ENCODE measurements at places on chromosomes 2 and 18.

- no peak for DNase-seq
Observed at GRCh38 chr2:172329416-172329773, 98.0 kb upstream of the ITGA6 start.

- no peak for DNase-seq
Observed at GRCh38 chr2:196096982-196097745, 28.5 kb upstream of the DNAH7 start.

DNA sequence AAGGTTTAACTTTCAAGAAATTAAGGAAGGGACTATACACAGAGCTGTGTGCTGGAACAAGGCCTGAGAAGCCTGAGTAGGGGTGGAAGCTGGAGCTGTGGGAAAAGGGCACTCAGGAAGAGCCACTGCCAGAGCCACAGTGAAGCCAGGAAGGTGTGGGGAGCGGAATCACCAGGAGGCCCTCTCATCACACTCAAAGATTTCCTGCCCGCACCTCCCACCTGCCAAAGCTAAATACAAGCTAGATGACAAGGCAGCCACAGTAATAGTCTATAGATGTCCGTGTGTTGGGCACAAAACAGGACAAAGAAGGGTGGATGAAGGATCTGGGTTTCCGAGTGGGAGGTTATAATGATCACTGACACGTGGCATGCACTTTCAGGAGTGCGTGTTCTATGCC lies 126.0 kb downstream of the ZNF532 start:
- DNase-seq: peak; percentile 52

- no peak for DNase-seq
Observed at GRCh38 chr2:212628586-212628985, 90.0 kb upstream of the ERBB4 start.

DNA sequence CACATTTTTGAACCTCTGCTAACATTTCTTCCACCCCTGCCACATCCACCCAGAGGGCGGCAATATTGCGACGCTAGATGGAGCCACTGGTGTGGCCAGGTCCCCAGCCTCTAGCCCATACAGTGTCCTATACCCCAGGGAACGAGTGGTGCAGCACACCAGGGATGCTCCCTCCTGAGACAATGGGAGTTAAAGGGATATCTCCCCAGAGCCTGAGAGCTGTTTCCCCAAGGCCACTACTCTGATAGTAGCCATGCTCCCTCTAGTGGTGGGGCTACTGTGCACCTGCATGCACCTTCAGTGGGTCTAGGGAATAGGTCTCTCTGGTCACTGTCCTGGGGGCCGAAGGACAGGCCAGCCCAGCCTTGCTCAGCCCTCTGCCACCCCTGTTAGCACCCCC lies 336.4 kb upstream of the FSHR start:
- DNase-seq: peak; percentile 28

DNA sequence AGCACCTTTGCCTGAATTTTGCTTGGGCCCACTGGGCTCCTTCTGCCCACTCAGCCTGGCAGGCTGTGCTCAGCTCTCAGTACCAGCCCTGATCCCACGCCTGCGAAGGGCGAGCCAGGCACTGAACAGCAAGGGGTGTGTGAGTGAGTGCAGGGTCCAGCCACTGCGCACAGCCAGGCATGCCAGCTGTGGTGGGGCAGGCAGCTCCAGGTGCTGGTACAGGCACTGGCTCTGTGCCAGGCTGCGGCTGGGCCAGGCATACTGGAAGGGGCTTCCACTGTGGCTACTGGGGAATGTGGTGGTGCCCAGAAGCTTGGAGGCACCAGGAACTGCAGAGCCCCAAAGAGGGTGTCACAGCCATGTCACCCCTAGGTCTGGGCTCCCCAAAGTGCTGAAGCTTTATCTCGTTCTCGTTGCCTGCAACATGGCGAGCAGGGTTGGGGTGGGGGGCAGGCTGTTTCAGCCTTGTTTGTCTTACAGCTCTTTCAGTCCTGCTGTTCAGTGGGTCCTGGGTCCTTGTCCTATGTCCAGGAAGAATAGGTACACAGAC lies 8.8 kb downstream of the DYSF start:
- no peak for DNase-seq

DNA sequence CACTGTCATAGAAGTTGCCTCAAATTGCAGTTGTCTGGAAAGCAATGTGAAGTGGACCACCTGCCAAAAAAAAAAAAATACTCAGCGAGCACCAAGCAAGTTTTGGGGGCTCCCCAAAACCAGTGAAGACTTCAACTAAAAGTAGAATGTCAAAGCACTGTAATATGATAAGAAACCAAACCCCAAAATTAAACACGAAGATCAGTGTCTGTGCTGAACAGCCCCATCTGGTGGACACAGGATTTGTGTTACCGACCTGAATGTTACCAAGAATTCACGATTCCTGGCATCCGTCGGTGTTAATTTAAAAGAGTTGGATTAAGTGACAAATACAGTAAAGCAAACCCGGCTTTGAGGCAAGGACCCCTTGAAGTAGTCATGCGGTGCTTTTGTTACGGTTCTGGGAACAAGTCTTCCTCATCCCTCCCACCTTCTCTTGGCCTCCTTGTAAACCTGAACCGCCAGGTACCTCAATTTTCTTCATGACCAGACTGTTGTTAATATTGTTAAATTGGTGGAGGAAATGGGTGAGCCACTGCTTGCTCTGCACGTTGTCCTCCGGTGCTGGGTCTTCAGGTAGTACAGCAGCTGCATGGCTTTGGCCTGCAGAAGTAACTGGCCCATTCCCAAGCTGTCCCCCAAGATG lies 31.3 kb upstream of the SSB start:
- DNase-seq: peak; percentile 35

DNA sequence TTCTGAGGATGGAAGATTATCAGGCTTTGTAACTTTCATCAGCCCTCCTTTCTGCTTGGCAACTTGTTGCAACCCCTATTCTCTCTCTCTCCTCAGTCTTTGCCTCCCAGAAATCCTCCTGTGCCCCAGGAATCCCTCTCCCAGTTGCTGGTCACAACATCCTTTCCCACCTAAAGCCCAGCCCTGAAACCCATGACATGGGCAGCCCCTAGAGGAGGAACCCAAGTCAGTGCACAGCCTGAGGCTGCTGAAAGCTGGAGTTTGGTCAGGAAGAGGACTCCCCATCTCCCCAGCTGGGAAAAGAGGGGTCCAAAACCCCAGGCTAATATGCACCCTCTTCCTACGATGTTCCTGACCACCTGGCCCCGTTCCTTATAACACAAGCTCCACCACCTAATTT lies 29.5 kb downstream of the PKDCC start:
- no peak for DNase-seq

GRCh38 chr2:218322768-218323525 lies 30.6 kb upstream of the TMBIM1 start:
- peak; percentile 86 for DNase-seq

DNA sequence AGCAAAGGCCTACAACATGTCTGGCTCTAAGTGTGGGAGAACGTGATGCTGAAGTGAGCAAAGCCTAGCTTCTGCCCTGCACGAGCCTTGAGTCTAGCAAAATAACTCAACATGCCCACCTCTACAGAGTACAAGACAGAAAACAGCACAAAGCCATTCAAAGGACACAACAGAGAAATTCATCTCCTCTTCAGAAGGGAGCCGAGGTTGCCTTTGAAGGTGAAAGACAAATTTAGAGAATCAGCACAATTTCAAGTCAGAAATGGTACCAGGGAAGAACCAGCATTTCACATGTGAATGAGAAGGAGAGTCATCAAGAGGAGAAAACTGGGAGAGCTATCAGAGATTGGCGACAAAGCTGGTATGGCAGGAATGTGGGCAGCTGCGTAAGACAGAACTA lies 21.7 kb upstream of the CYTIP start:
- no peak for DNase-seq

GRCh38 chr2:187574969-187575750 lies 20.9 kb upstream of the TFPI start:
- no peak for DNase-seq

- DNase-seq: no peak
Observed at GRCh38 chr2:172333235-172333977, 94.0 kb upstream of the ITGA6 start.

GRCh38 chr2:112640800-112641675 lies 4.7 kb upstream of the SLC20A1 start:
- DNase-seq: no peak

DNA sequence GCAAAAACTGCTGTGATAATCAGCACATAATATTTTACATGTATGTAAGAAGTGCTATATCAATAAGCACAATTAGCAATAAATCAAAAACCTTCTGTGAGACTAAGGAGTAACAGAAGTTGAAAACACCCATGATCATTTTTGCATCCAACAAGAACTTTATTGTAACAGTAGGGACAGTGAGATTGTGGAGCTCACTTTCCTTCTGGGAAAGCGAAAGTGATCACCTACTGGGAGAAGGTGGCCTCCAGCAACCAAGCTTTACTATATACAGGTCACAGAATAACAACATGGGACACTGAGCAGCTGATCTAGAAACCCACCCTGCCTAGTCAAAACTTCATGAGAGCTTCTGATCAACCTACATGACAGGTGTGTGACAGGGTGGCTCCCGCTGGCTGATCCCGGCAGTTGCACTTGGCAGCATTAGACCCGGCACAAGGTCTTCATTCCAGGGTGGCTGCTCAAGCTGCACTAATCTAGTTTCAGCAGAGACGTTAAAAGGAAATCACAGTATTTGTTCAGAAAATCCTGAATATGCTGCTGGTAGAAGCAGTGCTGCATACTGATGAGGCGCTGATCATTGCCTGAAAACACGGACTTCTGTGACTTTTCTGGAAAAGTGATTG lies 63.5 kb upstream of the ARL5A start:
- DNase-seq: no peak

- DNase-seq: no peak
Observed at GRCh38 chr2:25437881-25438662, 96.3 kb upstream of the DNMT3A start.

GRCh38 chr2:207334624-207335371 lies 169.1 kb upstream of the KLF7 start:
- DNase-seq: no peak

DNA sequence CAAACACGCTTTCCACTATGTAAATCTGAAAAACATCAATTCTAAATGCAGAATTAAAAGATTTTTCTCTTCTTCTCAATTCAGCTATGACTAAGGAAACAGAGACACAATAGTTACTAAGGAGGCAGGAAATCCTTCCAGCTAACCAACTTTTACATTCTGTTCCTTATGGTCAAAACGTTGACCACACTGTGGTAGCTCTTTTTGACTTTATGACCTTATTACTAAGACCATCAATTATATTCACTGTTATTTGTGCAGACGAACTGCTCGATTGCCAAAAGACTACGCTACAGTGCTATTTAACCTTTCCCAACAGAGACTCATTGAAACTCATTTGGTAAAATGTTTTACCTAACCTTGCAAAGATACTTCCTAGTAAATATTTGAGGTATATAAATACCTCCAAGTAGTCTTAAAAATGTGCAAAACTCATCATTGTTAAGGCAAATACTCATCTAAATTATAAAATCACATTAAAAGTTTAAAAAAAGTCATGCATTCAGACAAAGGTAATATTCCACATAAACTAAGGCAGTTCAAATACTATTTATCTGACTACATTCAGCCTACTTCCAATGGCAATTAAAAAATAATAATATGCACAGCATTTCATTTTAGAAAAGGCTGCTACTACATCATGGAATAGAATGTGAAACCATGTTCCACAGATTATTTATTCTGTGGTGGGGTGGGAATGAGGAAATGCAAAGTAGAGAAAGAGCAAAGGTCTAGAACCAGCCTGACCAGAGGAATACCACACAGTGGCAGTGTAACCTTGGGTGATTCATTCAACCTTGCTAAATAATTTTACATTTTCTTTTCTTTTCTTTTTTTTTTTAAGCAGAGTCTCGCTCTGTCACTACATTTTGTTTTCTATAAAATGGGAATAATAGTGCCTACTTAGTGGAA lies 139.9 kb downstream of the THADA start:
- no peak for DNase-seq

GRCh38 chr2:169069341-169069740 lies at the start of gene DHRS9:
DHRS9 (plus strand) TSS chr2:169069563; CDS start chr2:169081582, 12,019 bp downstream.
- no peak for DNase-seq

DNA sequence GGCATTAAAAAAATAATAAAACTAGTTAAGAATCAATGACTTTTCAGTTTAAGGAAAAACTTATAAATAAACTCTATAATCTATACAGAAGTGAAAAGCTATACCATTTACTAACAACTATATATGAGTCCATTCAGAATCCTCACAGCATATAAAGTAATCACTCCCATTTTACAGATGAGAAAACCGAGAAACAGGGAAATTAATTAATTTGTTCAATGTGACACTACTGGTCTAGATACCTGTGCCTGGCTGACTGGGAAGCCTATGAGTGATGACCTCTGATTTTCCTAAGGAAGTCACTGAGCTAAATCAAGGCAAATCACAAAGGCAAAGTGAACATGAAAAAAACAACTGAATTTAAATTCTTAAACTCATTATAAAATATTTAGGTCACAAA lies 99.5 kb upstream of the RNU4ATAC start:
- DNase-seq: no peak

- DNase-seq: no peak
Observed at GRCh38 chr2:144989579-144990270, 469.8 kb upstream of the ZEB2 start.

GRCh38 chr2:163665817-163666216 lies 70.0 kb downstream of the FIGN start:
- no peak for DNase-seq

GRCh38 chr2:187618813-187619212 lies 64.6 kb upstream of the TFPI start:
- DNase-seq: no peak

DNA sequence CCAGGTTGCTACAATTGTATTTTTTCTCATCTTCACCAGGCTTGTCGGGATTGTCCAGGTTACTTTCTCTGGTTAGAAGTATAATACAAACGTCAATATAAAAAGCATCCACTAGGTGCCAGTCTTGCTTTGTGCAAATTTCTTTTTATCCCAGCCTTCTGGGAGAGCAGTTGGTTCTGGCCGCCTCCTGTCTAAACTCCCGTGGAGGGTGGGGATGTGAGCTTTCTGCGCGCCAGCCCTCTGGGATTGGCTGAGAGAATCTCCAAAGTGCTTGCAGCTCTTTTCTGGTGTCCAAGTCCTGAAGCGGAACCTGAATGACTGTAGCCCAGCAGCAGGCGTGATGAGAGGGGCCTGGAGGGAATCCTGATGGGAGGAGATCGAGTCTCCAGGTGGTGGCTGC lies 22.4 kb upstream of the TOGARAM2 start:
- DNase-seq: peak; percentile 89

DNA sequence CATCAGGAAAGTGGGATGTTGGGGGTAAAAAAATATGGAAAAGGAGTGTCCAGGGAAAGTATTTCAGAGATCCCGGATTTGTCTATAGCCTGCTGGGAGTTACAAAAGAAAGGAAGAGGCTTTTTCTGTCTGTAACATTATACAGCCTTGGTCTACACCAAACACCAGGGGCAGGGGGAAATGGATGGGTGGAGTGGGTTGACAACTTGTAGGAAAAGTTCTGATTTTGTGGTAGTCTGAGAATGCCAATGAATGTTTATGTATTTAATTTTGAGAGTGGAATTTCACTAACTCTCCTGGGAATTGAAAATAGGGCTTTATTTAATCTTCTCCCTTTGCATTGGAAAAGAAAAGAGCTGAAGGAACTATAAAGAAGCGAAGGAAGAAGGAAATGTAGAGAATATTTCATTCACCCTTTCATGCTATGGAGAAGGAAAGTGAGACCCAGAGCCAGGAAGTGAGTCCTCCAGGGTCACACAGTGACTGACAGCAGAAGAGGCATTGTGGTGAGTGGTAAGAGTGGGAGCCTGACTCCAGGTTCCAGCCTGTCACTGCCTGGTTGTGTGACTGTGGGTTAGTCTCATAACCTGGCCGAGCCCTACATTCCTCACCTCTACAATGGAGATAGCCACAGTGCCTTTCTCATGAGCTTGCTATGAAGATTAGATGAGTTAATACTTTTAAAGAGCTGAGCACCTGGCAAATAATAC lies 346.3 kb upstream of the TNP1 start:
- DNase-seq: no peak

Data from NCI-H345 (cell line).